Vagina (tissue), 2 donors: ENCODE measurements at places on chromosomes 3 and 15. TPM values are rescaled to one million over a fixed set of nuclear protein-coding genes. Genes with fewer than 3 reads are reported as not detected.

- no peak overlapping the region for H3K4me3 ChIP-seq
- H3K27ac ChIP-seq: peak overlapping the region; percentile 90
- DNase-seq: no peak
- no peaks in the 10 kb centered on the region for H3K36me3 ChIP-seq
- H3K4me1 ChIP-seq: peaks cover 41% of the 10 kb centered on the region
These were observed 3.8 kb downstream of the FAM43A start for GRCh38 chr3:194689493-194689944.

- no peaks in the 10 kb centered on the region for H3K36me3 ChIP-seq
- H3K27ac ChIP-seq: no peak overlapping the region
- no peaks in the 10 kb centered on the region for H3K27me3 ChIP-seq
- peak overlapping the region; percentile 63 for H3K4me3 ChIP-seq
- no peak for DNase-seq
These were observed 753 bp downstream of the PLCH1 start for GRCh38 chr3:155744010-155744625.

GRCh38 chr15:23415321-23415865, 31.6 kb downstream of the GOLGA6L2 start:
- H3K4me3 ChIP-seq: no peak overlapping the region
- no peak for DNase-seq
- H3K36me3 ChIP-seq: no peaks in the 10 kb centered on the region

- H3K27me3 ChIP-seq: no peaks in the 10 kb centered on the region
- H3K4me1 ChIP-seq: no peaks in the 10 kb centered on the region
- H3K4me3 ChIP-seq: no peak overlapping the region
- H3K36me3 ChIP-seq: no peaks in the 10 kb centered on the region
These were observed 274.4 kb downstream of the TLE3 start for GRCh38 chr15:69823223-69823907.

DNA sequence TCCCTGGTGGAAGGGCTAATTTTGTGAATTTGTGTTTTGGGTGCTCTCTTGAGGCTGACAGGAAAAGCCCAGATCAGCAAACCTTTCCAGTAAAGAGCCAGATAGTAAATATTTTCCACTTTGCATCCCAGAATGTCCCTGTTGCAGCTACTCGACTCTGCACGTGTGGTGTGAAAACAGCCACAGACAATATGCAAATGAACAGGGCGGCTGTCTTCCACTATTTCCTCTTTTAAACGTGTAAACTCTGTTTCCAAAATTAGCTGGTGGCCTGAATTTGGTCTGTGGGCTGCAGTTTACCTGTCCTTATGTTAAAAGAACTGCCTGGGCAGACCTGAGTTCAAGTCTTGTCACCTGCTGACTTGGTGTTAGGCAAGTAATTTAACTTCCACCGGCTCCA, 202.7 kb downstream of the EDEM1 start:
- no peak overlapping the region for H3K27ac ChIP-seq
- H3K27me3 ChIP-seq: no peaks in the 10 kb centered on the region
- no peak for DNase-seq
- no peaks in the 10 kb centered on the region for H3K4me1 ChIP-seq

- DNase-seq: no peak
- H3K27me3 ChIP-seq: no peaks in the 10 kb centered on the region
- no peak overlapping the region for H3K27ac ChIP-seq
- no peaks in the 10 kb centered on the region for H3K4me1 ChIP-seq
- no peak overlapping the region for H3K4me3 ChIP-seq
These were observed 171.9 kb downstream of the FRMD5 start for GRCh38 chr15:44023176-44023575.

GRCh38 chr15:33131552-33132232, 62.8 kb downstream of the FMN1 start:
- no peak overlapping the region for H3K27ac ChIP-seq
- no peak overlapping the region for H3K4me3 ChIP-seq
- no peaks in the 10 kb centered on the region for H3K27me3 ChIP-seq
- no peak for DNase-seq

DNA sequence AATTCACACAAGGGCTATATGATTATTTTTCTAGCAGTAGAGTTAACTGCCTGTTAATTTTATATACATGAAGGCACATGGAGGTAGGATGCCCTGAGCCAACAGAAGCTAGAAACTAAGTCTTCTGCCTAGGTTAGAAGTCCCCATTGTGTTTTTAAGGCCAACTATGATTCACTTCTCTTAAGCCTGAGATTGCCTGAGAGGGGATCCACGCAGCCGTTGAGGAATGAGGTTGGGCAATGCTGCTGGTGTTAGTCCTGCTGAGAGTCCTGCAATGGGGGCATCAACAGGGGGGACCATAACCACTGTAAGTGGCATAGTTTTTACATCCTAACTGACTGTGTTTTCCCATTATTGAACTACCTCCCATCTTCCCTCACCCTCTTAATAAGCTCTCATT, 60.1 kb upstream of the PFN2 start:
- H3K36me3 ChIP-seq: no peaks in the 10 kb centered on the region
- no peaks in the 10 kb centered on the region for H3K27me3 ChIP-seq
- no peak for DNase-seq
- H3K4me1 ChIP-seq: no peaks in the 10 kb centered on the region
- H3K27ac ChIP-seq: no peak overlapping the region
- H3K4me3 ChIP-seq: no peak overlapping the region

GRCh38 chr3:64220161-64220914, 4.9 kb downstream of the PRICKLE2 start:
- H3K4me1 ChIP-seq: peaks cover 97% of the 10 kb centered on the region
- no peaks in the 10 kb centered on the region for H3K36me3 ChIP-seq
- no peaks in the 10 kb centered on the region for H3K27me3 ChIP-seq
- H3K4me3 ChIP-seq: no peak overlapping the region

DNA sequence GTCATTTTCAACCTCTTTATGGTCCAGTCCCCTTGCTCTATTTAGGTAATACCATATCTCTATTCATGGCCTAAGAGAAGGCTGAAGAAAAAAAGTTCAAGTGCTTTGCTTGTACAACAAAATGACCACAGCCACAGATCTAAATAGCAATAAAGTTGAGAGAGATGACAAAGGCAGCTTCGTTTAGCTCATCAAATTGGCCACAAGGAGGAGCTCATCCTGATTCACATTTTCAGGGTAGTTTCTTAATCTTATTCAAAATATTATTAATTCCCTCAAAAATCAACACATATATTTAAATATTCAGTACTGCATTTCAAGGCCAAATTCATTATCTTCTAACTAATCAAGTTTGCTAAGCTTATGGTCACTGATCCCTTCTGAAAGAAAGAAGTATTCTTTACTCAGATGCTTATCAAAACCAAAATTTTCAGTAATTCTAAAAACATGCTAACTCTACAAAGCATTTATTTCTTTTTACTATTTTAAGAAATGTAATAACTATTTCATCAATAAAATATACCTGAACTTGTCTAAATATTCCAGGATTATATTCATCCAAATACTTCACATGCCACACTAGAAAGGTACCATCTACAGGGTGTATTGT, 85.5 kb downstream of the DMXL2 start:
- no peak overlapping the region for H3K4me3 ChIP-seq
- DNase-seq: no peak
- H3K27ac ChIP-seq: no peak overlapping the region
- no peaks in the 10 kb centered on the region for H3K36me3 ChIP-seq
- no peaks in the 10 kb centered on the region for H3K4me1 ChIP-seq
- H3K27me3 ChIP-seq: no peaks in the 10 kb centered on the region

DNA sequence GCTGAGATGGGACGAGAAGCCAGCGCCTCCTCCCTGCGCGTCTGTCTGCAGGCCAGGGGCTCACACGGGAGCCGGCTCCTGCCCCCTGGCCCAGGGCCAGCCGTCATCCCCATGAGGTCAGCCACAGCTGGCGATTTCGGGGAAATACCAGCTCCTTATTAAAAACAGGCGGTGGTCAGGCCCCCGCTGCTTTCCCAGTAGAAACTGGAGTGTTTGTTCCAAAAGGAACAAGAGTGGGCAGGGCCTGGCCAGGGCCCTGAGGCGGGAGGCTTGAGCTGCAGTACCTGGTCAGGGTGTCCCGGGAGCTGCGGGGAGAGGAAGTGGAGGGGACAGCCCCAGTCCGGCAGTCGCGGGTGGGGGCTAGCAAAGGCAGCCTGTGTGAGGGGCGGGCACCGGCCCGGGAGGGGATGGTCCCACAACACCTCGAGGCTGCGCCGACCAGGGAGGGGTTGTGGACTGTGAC, 17.8 kb downstream of the MYL3 start:
- DNase-seq: no peak
- peak overlapping the region; percentile 58 for H3K4me3 ChIP-seq
- no peaks in the 10 kb centered on the region for H3K27me3 ChIP-seq
- H3K27ac ChIP-seq: peak overlapping the region; percentile 73
- no peaks in the 10 kb centered on the region for H3K36me3 ChIP-seq

DNA sequence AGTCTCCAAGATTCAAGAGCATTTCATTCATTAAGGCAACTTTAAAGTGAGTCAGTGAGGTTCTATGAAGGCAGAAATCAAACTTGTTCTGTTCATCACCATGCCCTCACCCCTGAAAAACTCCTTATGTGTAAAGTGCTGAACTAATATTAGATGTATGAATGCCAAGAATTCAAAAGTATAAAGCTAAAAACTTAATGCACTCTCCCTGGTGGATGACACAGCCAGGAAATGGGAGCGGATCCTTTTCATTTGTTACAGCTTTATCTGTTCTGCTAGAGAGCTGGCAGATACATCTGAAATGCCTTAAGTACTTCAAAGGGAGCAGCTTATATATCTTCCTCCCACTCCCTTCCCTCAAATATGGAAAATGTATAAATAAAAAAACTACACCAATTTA, 8.2 kb downstream of the TXNRD3 start:
- no peak overlapping the region for H3K4me3 ChIP-seq
- no peak overlapping the region for H3K27ac ChIP-seq
- no peaks in the 10 kb centered on the region for H3K36me3 ChIP-seq
- no peaks in the 10 kb centered on the region for H3K4me1 ChIP-seq

- no peak overlapping the region for H3K4me3 ChIP-seq
- no peak overlapping the region for H3K27ac ChIP-seq
- H3K27me3 ChIP-seq: no peaks in the 10 kb centered on the region
- no peaks in the 10 kb centered on the region for H3K4me1 ChIP-seq
- H3K36me3 ChIP-seq: no peaks in the 10 kb centered on the region
- no peak for DNase-seq
These were observed 20.9 kb downstream of the ST3GAL6 start for GRCh38 chr3:98784042-98784441.

The HIGD2B gene
- total RNA-seq: not detected

The GRK7 gene
- total RNA-seq: 0.98 TPM

The GPR156 gene
- not detected for total RNA-seq

The MYO9A gene
- total RNA-seq: 50.3 TPM

The SEMA3B gene
- total RNA-seq: 32.9 TPM
